GM13976 (cell line): ENCODE measurements at places on chromosomes 12 and 14.

GRCh38 chr12:90163975-90164374, 455.3 kb upstream of the ATP2B1 start:
- no peak for DNase-seq

DNA sequence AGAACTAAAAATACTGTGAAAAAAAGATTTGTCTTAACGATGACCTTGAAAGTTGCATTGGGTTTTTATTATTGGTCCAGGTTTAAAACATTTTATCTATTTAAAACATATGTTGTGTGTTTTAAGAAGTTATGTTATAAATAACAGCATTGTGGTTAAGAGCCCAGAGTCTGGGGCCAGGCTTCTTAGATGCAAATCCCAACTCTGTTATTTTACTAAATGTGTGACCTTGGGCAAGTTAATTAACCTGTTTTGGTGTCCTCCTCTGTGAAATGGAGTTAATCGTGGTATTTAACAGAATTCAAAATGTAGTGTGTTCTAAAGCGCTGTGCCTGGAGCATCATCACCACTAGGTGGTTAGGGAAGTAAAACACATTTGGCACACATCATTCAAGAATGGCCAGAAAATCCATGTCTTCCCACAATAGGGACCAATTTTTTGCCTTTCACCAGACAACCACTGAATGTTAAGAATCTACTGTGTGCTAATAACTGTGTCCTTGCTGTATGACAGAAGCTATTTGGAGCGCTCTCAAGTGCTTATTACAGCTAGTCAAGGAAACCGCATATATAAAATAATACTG, 133.3 kb downstream of the MON2 start:
- DNase-seq: no peak

DNA sequence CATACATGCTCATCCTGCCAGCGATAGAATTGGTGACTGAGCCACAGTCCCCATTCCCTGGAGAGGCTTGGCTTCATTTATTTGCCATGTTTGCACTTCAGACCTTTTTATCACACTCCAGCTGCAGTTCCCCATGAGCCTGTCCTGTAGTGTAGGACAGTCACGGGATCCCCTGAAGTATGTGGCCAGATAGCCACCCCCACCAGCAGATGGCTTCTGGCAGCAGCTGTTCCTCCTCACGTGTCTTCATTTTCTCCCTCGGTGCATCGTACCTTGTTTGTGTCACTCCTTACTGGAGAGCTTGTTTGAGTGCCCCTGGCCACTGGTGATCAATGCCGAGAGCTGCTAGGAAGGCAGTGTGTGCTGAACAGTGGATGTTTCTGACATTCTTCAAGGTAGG, 40.2 kb downstream of the UBE3B start:
- no peak for DNase-seq

DNA sequence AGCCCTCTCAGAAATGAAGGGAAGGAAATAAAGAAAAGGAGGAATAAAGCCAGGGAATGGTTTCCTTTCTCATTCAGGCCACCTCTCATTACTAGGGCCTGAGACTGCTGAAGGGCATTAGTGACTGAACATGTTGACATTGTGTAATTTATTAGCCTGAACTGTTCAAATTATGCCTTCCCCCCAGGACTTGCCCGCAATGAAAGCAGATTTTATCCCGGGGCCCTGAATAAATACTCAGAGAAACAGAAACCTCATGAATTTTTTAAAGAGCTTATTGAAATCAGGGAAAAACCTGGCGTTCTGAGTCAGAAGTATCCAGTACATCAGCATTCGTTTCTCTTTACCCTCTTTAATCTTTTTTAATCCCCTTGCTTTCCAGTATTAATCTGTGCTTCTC, 35.9 kb upstream of the WSCD2 start:
- DNase-seq: no peak

DNA sequence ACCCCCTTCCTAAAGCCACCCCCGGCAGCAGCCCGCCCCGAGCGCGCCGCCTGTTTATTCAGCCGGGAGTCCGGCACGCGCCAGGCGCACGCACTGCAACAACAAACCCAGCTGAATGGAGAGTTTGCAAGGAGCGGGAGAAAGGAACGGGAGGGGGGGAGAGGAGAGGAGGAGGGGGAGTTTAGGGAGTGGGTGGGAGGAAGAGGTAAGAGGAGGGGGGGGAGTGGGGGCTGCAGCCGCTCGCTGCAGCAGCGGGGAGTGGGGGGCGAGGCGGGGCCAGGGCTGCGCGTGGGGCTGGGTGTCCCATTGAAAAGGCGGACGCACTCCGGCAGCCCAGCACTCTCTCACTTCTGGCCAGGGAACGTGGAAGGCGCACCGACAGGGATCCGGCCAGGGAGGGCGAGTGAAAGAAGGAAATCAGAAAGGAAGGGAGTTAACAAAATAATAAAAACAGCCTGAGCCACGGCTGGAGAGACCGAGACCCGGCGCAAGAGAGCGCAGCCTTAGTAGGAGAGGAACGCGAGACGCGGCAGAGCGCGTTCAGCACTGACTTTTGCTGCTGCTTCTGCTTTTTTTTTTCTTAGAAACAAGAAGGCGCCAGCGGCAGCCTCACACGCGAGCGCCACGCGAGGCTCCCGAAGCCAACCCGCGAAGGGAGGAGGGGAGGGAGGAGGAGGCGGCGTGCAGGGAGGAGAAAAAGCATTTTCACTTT, at the start of gene ASCL1:
Gene ASCL1, plus strand, starts transcription at position 336 of the 712 bp plus-strand sequence. CDS start 571 bp downstream, outside the sequence.
- DNase-seq: peak; percentile 73

DNA sequence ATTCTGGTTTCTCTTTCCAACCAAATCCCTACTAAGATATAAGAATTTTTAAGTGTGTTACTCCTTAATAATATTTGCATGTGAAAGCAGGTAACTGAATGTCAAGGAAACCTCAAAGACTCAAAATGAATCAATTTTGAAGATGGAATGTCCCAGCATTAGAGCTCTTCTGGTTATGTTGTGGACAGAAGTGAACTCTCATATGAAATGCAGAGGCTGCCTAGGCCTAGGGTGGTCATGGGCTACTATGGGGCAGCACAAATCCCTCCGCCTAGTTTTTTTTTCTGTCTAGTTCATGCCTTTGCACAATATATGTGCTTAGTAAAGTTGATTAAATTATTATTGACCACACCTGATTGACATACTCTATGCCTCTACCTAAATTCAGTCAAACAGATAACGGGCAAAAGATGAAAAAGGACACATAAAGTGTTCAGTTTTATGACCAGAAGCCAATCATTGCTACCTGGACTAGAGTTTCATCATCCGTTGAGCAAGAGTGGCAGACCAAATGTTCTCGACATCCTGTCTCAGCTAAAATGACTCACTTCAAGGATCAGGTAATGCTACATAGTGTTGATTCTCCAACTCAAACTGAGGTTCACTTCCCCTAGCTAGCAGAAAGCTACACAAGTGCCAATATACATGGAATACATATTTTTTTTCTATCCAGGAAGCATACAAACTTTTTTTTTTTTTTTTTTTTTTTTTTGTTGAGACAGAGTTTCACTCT, 1211.4 kb downstream of the VRK1 start:
- DNase-seq: no peak

DNA sequence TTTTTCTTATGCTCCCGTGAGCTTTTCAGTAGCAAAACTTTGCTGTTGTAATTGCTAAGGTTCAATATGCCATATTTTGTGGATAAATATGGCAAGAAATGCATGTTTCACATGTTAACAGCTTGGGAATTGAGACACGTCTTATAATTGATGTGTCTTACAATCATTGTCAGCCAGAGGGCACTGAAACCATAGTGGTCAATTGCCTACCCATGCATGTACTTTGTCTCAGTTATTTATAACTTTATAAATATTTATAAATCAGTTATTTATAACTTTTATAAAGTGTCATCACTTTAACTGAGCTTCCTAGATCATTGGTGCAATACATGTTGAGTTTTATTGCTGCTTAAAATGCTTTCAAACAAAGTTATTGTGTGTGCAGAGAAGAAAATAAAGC, 82.0 kb downstream of the CATSPERB start:
- DNase-seq: peak; percentile 66

DNA sequence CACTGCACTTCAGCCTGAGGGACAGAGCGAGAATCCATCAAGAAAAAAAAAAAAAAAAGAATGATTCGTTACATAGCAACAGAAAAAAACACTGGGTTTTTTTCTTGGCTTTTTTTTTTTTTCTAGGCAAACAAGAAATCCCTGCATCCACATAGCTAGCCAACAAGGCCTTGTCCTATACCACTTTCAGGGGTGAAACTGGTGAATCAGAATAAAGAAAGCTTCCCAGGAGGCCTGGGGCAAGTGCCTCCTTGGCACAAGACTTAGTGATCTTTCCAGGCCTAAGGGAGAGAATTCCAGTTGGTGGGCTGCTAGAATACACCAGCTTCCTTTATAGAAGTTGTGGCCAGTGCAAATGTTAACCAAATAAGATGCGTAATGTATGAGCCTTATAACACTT, 90.0 kb downstream of the VCPKMT start:
- no peak for DNase-seq

DNA sequence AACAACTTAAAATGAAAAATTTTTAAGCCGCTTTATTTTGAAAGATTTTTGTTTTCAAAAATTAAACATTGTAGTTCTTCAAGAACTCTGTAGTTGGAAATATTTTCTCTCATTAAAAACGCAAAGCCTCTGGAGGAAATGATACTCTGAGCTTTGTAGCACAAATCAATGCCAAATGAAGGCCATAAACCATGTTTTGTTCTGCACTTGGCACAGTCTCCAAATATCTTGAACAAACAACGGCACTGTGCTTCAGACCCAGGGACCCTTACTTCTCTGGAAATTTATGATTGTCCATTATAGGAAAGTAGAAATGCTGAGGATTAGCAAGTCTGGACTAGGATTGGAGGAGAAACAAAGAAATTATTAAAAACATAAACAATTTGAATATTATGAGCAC, 160.8 kb upstream of the BMP4 start:
- DNase-seq: no peak

DNA sequence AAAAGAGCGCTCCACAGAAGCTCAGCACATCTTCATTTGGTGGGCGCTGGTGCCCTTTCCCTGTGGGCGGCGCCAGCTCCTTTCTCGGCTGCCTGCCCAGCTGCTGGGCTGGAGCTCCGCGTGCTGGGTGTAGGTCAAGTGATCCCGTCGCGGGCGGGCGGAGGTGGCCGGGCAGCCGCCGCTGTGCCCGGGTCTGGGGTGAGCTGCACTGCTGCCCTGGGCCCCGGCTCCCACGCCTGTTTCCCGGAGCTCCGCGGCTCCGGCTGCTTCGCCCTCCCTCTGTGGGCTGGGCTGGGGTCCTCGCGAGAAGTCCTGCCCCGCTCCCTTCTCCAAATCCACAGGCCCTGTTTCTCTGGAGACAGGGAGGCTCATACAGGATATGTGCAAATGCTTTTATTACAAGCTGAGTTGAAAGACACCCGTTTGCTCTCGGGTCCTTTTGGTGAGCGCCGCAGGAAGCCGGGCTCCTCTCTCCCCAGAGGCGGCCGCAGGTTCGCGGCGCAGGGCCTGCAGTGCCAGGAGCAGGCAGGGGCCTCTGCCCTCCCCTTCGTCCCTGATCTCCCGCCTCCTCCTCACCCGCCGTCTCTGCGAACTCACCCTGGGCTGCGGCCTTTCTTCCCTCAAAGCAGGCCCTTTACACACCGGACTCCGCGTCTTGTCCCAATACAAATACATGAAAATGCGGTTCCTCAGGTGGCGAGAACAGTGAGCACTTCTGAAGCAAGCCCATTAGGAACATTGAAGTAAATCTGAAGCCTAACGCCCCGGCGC, 67.8 kb upstream of the CAPRIN2 start:
- peak; percentile 60 for DNase-seq

GRCh38 chr12:54608156-54608555, 19.7 kb upstream of the PPP1R1A start:
- DNase-seq: no peak

GRCh38 chr12:51345681-51346080, 798 bp downstream of the CELA1 start:
- no peak for DNase-seq

GRCh38 chr12:87801860-87802720, 227.1 kb downstream of the C12orf50 start:
- DNase-seq: no peak

DNA sequence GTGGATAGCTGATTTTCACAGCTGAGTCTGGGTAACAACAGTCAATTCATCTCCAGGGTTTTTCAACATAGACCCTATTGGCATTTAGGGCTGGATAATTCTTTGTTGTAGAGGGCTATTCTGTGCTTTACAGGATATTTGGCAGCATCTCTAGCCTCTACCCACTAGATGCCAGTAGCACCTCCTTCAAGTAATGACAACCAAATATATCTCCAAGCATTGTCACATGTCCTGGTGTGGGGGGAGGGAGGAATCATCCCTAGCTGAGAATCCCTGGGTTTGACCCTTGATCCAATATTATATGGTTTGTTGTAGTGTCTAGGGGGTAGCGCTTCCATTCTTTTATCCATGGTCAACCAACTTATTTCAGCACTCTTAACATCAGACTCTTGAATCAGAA, 157.2 kb downstream of the ANO4 start:
- DNase-seq: no peak

DNA sequence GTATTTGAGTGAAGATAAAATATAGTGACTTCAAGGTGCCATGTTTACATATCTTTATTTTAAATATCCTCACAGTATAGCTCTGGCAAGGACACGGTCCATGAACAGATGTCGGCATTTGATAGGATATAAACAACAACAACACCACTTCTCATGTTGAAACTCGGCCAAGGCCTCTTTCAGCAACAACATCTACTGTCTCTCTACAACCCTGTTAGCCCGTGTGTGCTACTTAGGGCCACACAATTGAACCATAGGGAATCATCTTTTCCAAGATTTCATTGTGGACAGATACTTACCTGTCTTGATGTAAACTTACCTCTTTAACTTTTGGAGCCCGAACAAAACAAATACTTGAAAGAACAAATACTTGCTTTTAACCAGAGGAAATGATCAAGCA, 168.7 kb upstream of the SSTR1 start:
- no peak for DNase-seq

DNA sequence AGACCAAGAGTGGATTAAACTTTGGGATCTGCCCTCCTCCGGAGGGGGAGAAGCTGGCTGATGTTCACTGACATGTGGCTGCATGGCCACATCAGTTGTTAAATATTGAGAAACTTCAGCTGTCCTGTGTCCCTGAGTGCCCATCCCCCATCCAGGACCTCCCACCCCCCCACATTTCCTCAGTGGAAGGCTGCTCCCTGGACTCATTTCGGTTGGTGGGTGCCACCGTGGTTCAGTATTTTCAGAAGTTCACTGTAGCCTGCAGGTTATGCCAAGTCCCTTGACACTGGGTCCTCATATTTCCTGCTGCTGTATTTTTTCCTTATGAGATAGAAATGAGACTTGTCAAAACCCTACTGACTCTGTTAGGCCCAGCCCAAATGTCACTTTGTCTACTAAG, 302.4 kb downstream of the CACNA1C start:
- DNase-seq: no peak

DNA sequence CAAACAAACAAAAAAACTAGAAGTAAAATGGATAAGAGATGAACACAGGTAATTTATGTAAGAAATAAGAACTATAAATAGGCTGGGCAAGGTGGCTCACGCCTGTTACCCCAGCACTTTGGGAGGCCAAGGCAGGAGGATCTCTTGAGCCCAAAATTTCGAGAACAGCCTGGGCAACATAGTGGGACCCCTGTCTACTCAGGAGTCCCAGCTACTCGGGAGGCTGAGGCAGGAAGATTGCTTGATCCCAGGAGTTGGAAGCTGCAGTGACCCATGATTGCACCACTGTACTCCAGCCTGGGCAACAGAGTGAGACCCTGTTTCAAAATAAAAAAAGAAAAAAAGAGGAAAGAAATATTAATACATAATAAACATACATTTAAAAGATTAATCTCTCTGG, 22.7 kb upstream of the ABCD4 start:
- DNase-seq: no peak

- DNase-seq: no peak
Observed at GRCh38 chr12:77064896-77065360, 441 bp downstream of the E2F7 start.
